ENCODE measurements at places on chromosomes 5 and 9. TPM values are rescaled to one million over a fixed set of nuclear protein-coding genes. Genes with fewer than 3 reads are reported as not detected.

The AJM1 gene
- 1.8 TPM for total RNA-seq

The SUB1 gene
- 351 TPM for total RNA-seq

The ECSCR gene
- total RNA-seq = 0.40 TPM

The OLFM1 gene
- not detected for total RNA-seq

The LCN1 gene
- not detected for total RNA-seq

The PCDHGB2 gene
- 0.35 TPM for total RNA-seq

The ITK gene
- not detected for total RNA-seq

The SYK gene
- 11.8 TPM for total RNA-seq

The IL4 gene
- not detected for total RNA-seq

The BTNL8 gene
- 0.35 TPM for total RNA-seq

The ORM1 gene
- total RNA-seq = not detected

The ANKDD1B gene
- total RNA-seq = 2.8 TPM

The EXOC3 gene
- 56.9 TPM for total RNA-seq

The SMIM3 gene
- total RNA-seq = 39.4 TPM

The LMBRD2 gene
- total RNA-seq = 19.3 TPM

The C5orf52 gene
- total RNA-seq = not detected

The C8G gene
- total RNA-seq = 0.10 TPM

The FOXD4L5 gene
- 0.17 TPM for total RNA-seq

The PCDHGA5 gene
- under 0.01 TPM for total RNA-seq

The CAPSL gene
- not detected for total RNA-seq

The CCL21 gene
- total RNA-seq = not detected

The TOMM5 gene
- total RNA-seq = 97.5 TPM

The CATSPER3 gene
- not detected for total RNA-seq

The FAM13B gene
- 43.0 TPM for total RNA-seq

The POLR1E gene
- total RNA-seq = 23.1 TPM

The RFX3 gene
- total RNA-seq = 1.6 TPM

The PRUNE2 gene
- total RNA-seq = 38.8 TPM

The DDX4 gene
- not detected for total RNA-seq

The IL13 gene
- not detected for total RNA-seq

The FRMD3 gene
- 1.0 TPM for total RNA-seq

The PCDHB7 gene
- total RNA-seq = under 0.01 TPM

The PCDHA10 gene
- total RNA-seq = 12.3 TPM

The CEMIP2 gene
- total RNA-seq = 238 TPM

The PCDHAC2 gene
- 1.1 TPM for total RNA-seq

The MAMDC2 gene
- 39.1 TPM for total RNA-seq

The LHX6 gene
- 0.10 TPM for total RNA-seq

The CSF2 gene
- total RNA-seq = 0.60 TPM
